Activated CD4-positive, alpha-beta T cell treated with anti-CD3 and anti-CD28 coated beads, Interleukin-2, amount 50 U/mL, for 16 hours (primary cell): ENCODE measurements at places on chromosomes 16 and 17.

DNA sequence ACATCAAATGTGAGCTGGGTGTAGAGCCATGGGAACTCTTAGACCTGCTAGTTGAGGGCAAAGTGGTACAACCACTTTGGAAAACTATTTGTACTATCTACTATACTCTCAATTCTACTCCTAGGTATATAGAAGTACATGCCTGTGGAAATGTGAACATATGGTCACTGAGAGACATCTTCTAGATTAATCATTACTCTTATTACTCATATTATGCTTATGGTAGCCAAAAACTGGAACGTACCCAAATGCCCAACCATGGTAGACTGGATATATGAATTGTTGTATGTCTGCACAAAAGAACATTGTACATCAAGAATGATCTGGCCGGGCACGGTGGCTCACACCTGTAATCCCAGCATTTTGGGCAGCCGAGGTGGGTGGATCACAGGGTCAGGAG lies 2.7 kb downstream of the WDR45B start:
- no peak for DNase-seq

- DNase-seq = no peak
These were observed 52.7 kb downstream of the SREBF1 start for GRCh38 chr17:17783825-17784656.

DNA sequence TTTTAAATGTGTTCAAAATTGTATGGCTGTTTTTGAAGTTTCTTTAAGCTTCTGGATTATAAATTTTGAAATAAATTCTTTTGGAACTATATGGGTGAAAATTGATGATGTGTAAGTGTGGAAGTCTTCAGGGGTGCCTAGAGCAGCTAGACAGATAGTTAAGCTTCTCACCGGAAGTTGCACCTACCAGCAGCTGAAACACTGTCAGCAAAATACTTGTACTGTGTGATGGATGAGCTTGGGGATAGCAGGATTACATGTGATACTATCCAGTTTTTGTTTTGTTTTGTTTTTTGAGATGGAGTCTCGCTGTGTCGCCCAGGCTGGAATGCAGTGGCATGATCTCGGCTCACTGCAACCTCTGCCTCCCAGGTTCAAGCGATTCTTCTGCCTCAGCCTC lies 19.7 kb downstream of the RBL2 start:
- no peak for DNase-seq

DNA sequence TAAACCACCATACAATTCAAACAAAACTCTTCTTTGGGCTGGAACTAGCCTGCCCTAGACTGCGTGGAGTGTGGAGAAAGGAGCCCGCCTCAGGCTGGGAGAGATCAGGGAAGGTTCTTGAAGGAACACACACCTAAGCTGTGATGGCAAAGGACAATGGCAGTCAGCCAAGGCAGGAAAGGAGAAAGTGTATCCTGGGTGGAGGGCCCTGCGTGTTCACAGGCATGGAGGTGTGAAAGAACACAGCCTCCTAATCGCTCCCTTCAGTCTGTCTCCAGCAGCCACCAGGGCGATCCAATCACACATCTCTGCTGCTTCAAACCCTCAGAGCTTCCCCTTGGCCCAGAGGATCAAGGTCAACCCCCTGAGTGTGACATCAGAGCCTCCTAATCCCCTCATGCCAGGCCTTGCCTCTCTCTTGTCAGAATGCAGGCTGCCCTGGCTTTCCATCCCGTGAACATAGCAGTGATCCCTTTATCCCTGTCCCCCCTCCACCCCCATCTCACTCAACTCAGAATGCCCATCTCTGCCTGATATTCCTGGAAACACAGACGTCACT lies 173.0 kb downstream of the KATNIP start:
- no peak for DNase-seq

DNA sequence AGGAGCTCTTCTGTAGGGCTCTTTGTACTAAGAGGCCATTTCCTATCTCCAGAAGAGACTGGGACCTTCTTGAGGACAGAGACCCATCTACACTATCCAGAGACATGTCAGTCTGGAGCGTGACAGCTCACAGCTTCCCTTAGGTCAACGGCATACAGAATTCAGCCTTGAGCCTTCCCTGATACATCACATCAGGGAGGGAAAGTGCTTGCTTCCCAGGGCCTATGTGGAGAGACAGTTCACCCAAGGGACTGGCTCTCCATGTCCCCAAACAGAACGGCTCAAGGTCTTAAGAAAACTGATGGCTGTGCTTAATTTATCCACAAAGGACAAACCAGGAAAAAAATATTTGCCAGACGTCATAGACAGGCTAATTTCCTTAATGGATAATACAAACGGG lies 7.7 kb downstream of the CENPV start:
- DNase-seq = no peak

DNA sequence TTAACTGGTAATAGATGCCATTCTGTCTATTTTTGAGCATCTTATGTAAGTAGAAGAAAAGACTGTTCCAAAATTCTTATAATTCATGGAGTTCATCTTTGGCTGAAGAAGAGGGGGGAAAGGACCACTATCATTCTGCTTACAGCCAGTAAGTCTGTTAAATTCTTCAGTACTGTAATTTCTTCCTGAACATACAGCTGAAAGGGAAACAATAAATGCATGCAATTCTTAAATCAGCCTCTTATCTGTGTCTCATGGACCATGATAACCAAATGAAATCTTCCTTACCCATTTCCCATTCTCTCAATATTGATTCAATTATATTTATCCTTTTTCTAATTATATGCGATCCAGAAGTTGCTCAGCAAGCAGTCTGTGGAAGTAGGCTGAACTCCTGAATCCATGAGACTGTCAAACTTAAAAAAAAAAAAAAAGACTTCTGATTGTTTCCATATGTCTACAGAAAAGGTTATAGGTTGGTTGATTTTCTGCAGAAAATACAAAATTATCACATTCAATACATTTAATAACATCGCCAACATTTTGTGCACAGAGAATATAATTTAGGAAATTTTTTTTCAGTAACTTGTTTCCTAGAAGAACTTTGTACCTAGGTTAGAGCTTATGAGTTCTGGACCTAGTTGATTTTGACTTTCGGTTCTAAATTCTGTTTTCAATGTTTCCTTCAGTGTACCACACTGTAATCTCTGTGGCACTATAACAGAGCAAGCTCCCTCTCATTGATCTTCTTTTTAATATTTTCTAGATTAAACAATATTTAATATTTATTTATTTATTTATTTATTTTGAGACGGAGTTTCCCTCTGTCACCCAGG lies 1.2 kb upstream of the ABCA9 start:
- DNase-seq = no peak

DNA sequence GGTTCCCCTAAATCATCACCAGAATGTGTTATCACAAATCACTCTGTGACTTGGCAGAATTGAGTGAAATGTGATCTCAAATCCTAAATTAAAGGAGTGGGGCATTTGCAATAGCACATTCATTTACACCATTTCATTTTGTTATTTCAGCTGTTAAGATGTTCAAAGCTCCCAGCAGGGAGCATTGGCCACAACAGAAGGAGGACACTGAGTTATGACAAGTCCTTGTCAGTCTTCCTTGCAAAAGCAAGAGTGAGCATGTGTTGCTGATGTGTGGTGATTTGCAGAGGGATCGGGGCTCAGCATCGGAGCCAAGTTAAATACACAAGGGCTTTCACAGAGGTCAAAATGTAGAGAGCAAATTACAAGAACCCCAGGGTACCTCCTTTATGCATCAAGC lies 372.2 kb upstream of the CDH5 start:
- DNase-seq = no peak

DNA sequence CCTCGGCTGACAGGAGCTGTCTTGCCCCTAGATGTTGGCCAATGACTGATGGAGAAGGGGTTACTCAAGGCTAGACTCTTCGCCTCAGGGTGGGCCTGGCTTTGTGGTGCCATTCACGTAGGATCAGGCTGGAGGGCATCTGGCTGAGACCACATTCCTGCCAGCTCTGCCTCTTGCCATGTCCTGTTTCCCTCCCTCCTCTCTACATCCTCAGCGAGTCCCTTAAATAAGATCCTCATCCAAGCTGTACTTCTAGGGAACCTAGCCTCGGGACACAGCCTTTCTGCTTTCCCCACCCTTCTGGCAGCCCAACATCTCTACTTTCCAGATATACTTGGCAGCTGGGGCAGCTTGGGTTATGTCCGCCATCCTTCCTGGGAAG lies 27.9 kb upstream of the EFCAB13 start:
- no peak for DNase-seq

GRCh38 chr16:72024862-72025382 lies 16.4 kb downstream of the DHODH start:
- no peak for DNase-seq

DNA sequence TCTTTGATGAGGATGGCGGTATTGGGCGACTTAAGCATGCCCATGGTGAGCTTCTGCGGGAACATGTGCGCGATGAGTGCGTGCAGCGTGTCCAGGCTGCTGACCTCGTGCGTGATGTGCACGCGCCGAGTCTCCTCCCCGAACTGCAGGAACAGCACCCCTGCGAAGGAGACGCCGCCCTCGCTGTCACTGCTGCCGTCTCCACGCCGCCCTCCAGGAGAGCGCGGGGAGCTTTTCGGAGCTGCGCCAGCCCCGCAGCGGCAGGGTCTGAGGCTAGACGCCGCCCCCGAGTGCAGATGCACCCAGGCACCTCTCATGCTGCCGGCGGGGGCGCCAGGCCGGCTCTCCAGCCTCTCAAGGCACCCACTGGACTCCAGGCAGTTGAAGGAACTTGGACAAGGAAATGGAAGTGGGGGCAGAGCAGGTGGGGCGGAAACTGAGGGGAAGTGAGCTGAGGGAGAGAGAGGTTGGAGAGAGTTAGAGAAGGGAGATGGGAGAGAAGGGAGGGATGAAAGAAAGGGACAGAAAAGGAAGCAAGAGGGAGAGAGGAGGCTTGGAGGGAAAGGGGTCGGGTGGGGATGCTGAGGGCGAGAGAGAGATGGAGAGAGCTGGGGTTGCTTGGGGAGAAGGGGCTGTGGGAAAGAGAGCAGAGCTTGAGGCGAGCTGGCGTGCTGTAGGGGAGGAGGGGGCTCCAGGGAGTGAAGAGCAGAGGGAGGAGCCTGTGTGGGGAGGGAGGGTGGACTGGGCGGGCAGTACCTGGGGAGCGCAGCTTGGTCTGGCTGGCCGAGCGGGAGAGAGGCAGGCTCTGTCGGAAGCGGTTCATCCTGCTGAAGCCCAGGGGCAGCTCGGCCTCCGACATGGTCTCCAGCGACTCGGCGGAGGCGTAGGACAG lies 42.1 kb downstream of the SRCIN1 start:
- DNase-seq = no peak

DNA sequence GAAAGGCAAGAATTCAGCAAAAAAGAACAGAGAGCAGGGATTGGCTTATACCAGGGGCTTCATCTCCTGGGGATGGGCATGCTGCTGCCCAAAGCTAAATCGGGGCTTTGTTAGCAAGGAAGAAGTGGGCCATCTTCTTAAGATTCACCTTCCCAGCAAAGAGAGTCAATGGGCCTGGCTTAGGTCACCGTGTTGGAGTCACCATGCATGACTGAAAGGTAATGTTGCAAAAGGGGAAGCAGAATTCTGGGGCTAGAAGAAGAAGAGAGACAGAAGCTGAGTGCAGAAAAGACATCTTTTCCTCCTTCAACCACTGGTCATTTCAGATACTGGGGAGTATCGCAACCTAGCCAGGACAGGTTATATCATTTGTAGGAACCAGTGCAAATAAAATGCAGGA lies 76.3 kb upstream of the KIFC3 start:
- DNase-seq = no peak
